ENCODE measurements at places on chromosomes 7 and 10.

- DNase-seq = no peak
Observed at GRCh38 chr10:30192846-30193608, 133.6 kb upstream of the JCAD start.

GRCh38 chr10:122030200-122030552 is 41.2 kb downstream of the TACC2 start:
- no peak for DNase-seq

DNA sequence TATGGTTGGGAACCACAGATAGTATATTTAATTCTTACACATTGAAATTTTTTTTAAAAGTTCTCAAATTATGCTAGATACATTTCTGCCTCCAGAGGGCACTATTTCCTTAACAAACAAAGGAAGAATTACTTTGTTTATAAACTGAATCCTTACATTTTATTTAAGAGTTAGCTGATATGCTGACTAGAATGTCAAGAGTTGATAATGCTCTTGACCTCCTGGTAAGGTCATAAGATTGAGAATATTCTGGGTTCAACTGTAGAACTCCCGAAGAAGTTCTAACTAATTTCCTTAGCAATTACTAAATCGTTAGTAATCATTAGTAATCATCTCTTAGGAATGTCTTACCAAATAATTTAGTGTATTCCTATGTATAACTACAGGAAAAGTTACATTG is 95.3 kb upstream of the CYP26C1 start:
- peak; percentile 8 for DNase-seq

GRCh38 chr7:77488986-77489385 is 48.1 kb upstream of the PTPN12 start:
- no peak for DNase-seq

GRCh38 chr7:23214423-23214822 is 32.2 kb upstream of the GPNMB start:
- no peak for DNase-seq

GRCh38 chr7:38163671-38164070 is 14.4 kb upstream of the STARD3NL start:
- DNase-seq = no peak

DNA sequence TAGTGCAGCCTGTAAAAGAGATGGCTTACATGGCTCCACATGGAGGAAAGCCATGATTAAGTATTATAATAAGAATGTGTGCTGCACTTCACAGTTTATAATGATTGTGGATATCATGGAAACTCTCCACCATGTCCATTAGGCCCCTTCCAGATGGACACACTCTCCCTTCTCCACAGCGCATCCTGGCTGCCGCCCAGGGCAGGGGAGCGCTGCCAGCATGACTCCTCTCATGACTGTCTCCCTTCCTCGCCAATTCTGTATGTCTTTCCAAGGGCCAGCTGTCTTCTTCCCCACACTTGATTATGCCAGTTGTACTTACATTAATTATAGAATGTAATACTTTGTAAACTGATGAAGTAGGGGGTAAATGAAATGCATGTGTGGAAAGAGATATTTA is 259.3 kb upstream of the TMEM72 start:
- no peak for DNase-seq

- no peak for DNase-seq
Observed at GRCh38 chr7:141150465-141150864, 76.6 kb downstream of the TMEM178B start.

DNA sequence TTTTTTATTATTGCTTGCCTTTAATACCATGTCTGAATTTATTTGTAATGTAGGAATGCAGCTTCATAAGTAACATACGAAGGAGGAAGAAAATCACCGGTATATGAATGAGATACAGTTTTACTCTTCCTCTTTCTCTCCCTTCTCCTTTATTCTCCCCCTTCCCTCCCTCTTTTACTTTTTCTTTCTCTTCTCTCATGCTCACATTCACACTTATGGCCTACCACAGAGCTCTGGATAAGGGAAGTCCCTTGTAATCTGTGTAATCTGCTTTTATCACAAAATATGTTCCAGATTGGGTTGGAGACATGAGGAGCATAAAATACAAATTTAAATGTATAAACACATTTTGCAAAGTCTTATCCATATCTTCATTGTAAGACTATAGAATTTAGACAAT is 59.4 kb downstream of the MDFIC start:
- DNase-seq = no peak

DNA sequence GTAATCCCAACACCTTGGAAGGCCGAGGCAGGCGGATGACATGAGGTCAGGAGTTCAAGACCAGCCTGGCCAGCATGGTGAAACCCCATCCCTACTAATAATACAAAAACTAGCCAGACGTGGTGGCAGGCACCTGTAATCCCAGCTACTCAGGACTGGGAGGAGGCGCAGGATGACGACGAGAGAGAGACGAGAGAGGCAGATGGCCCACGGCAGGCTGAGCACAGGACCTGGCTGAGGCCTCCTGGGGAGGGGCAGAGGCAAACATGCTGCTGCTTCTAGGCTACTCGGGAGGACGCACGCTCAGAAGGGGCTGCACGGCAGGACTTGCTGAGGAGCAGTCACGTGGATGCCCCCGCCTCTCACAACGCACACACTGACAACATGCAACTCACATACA is 22.4 kb downstream of the DIP2C start:
- no peak for DNase-seq

DNA sequence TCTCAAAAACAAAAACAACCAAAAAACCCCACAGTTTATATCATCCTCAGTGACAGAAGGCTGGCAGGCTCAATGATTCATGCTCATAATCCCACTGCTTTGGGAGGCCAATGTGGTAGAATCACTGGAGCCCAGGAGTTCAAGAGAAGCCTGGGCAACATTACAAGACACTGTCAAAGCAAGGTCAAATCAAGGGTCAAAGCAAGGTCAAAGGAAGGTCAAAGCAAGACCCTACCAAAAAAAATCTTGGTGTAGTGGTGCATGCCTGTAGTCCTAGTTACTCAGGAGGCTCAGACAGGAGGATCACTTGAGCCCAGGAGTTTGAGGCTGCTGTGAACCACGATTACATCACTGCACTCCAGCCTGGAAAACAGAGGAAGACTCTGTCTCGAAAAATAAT is 14.2 kb upstream of the NPC1L1 start:
- no peak for DNase-seq

DNA sequence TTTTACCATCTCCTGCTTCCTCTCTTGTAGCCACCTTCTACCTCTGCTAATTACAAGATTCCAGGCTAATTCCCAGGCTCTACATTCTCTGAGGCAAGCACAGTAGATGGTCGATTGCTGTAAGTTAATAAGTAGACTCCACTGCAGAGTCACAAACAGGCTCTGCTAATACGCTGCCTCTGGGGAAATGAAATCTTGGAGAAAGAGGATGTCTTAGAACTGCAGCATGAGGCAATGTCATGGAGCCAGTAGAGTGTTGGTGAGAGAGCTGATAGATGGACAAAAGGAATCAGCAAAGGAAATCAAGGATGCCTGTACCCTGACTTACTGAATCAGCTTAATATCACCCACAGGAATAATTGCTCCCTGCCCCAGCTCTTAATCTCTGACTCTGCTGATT is 1260.3 kb downstream of the XPNPEP1 start:
- no peak for DNase-seq

Data from urothelium cell line (cell line).